Right ventricle myocardium inferior (tissue), 1 donor: ENCODE measurements at places on chromosomes 7 and 10. TPM values are rescaled to one million over a fixed set of nuclear protein-coding genes. Genes with fewer than 3 reads are reported as not detected.

GRCh38 chr10:63489838-63490237 lies 24.1 kb upstream of the JMJD1C start:
- no peak for DNase-seq

GRCh38 chr10:112526139-112526538 lies 79.1 kb downstream of the VTI1A start:
- DNase-seq = no peak

- DNase-seq = no peak
Observed at GRCh38 chr7:76260171-76260703, 42.2 kb upstream of the HSPB1 start.

GRCh38 chr10:132942101-132943057 lies at the start of gene CFAP46:
CFAP46 (minus strand) TSS chr10:132942570; CDS start chr10:132942484, 86 bp downstream.
- peak; percentile 80 for DNase-seq

DNA sequence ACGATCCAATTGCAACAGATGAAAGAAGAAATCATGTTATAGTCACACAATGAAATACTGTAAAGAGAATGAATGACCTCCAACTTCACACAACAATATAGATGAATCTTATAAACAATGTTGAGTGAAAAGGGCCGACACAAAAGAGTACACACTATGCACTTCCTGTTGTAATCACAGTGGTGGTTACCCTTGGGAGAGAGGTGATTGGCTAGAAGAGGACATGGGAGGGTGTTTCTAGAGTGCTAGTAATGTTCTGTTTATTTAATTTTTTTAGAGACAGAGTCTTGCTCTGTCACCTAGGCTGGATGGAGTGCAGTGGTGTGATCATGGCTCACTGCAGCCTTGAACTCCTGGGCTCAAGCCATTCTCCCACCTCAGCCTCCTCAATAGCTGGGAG lies 82.5 kb downstream of the NDUFB2 start:
- no peak for DNase-seq

DNA sequence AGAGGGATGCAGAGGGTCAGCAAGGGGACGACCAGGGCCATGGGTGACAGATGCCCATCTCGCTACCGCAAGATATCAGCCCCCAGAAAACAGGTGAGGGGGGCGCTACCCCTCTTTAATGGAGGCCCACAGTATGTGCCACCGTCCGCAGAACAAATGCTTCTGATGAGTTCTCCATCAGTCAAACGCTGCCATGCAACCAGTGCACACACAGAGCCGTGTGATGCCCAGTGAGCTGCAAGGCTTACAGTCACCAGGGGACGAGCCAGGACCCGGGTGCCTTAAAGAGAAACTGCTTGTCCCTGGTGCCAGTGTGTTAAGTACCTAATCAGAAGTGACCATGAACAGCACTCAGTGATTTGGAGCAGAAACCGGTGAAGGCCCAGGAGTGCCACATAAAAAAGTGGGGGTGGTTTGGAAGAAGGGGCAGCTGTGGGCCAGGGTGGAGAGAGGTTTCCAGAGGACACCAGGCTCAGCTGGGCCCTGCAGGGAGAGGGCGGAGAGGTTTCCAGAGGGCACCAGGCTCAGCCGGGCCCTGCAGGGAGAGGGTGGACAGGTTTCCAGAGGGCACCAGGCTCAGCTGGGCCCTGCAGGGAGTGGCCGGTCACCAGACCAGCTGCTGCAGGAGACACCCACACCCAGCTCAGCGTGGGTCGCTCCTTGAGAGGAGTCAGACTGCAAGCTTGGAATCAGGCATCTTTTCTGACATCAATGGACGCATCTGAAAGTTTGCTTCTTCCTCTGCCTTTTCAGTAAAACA lies 50.9 kb downstream of the TCERG1L start:
- DNase-seq = no peak

DNA sequence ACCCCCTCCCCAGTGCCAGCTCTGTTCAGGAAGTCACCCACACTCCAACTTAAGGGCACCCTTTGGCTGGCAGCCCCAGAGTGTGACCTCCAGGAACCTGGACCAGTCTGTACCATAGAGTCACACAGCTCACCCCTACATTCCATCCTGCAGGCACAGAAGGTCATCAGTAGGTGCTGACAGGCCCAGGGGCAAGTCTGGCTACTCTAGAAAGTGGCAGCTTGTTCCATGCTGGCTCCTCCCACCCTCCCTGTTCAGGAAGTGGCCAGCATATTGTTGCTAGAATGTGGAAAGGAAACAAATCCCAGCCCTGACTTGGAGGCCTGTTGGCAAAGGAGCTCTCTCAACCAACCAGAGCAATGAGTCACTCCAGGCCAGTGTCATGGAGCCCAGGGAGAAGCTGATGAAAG lies 3.2 kb upstream of the NCOA4 start:
- no peak for DNase-seq

- no peak for DNase-seq
Observed at GRCh38 chr10:42896735-42897134, 114.1 kb downstream of the BMS1 start.

DNA sequence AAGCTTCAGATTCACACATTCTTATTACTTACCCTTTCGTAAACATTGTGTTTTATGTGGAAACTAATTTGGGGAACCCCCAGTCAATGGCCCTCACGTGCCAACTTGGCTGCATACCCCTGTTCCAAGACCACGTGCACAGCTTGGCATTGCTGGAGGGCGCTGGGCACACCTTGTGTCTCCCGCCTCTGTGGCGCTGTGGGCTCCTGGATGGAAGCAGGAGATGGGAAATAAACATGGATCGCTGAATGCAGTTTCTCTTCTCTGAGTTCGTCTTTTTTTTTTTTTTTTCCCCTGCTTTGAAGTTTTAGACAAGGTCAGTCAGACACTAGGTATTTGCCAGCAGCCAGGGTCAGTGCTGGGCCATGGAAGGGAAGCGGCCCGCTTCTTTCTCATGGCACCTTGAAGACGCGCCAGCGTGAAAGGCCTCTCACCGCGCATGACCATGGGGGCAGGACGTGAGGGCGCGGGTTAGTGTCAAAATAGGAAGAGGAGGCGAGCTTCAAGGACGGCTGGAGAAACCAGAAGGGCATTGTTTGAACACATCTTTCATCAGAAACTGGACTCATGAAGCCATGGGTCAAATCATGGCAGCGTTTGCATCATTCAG lies 27.3 kb downstream of the BNIP3 start:
- DNase-seq = no peak

The MMD2 gene
- total RNA-seq = not detected

The GJC3 gene
- 0.30 TPM for total RNA-seq

The MEOX2 gene
- total RNA-seq = 9.0 TPM
